ENCODE measurements at places on chromosomes 5 and 9.

DNA sequence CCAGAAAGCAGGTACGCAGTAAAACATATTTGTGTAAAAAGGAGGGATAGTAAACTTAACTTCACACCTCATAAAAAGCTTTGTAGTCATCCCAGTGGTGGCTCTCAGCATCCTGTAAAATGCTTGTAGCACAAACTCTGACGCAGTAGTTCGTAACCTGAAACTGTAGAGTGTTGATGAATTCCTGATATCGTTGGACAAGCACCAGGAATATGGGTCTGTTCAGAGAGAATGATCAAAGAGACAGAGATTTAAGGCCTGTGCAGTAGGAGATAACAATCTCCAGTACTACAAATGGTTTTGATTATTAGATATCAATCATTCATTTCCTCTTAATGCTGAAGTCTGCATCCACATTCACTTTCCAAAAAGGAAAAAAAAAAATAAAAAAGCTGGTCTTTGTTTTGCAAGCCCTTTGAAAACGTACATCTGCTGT, 148.5 kb downstream of the KIAA0825 start:
- DNase-seq = no peak

- DNase-seq = no peak
These were observed 130.3 kb downstream of the RGS3 start for GRCh38 chr9:113593682-113594281.

GRCh38 chr9:124665391-124666058, 105.6 kb downstream of the NR6A1 start:
- no peak for DNase-seq

DNA sequence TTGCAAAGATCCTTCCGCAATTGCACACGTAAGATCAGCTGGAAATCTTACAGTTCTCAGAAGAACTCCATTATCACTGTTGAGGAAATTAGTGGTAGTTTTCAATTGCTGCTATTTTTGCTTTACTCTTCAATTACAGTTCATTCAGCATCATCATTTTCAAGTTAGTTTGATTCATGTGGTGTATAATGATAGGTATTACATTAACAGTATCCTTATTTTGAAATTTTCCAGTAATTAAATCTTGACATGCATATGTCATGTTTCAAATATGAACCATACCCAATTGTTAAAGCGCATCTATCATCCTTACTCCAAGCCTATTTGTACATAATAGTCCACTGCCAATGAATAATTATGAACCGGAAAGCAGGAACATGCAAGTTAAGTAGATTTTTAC, 60.3 kb downstream of the NR6A1 start:
- no peak for DNase-seq

DNA sequence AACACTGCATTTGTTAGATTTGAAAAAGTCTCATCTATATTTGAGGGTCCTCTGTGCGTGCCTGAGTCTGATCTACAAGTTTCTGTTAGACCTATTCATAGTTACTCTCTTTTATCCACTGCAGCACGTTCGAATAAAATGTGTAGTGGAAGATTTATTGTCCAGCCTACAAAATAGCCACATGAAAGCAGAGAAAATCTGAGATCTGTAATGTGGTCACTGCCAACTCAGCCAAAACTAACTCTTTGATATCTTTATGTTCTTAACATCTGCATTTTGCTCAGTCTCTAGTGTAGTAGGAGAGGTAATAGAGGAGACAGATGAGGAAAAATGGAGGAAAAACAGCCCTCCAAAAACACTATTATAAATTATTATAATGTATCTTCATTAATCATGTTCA, 354.0 kb downstream of the NPR3 start:
- no peak for DNase-seq

DNA sequence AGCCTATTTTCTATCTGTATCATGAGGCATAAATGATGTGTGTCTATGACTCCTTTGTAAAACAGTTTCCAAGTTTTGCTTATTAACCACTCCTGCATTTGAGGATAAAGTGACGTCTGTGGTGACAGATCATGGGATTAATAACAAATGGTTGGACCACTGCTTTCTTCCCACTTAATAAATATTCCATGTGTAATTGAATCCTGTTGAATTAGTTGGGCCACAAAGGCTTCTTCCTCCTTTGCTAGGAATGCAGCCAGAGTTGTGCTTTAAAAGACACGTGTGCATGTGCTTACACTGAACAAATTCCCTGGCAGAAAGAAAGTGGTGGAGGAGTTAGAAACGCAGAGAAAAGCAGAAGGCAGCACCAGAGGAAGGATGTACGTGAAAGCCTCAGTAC, 150.2 kb downstream of the ACTBL2 start:
- no peak for DNase-seq

GRCh38 chr9:89839952-89840351, 235.1 kb downstream of the GADD45G start:
- no peak for DNase-seq

DNA sequence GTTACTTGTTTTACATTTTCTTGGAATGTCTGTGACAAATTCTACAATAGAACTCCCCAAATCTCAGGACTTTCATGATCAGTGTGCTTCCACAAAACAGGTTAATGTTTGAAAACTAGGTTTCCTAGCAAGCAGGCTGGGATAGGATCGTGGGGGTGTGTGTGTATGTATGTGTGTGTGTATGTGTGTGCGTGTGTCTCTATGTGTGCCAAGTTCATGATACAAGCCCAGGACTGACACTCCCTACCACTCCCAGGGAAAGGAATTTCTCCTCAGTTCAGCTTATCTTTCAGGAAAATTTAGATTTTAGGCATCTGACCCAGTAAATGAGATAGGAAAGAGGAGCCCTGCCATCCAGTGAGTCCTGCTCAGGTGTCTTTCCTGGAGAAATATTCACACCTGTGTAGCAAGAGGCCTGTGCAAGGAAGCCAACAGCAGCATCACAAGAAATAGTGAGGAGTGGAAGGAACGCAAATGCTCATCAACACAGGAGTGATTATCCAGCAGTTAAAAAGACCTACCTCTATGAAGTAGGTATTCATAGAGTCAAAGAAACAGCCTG, 13.8 kb upstream of the ABLIM3 start:
- no peak for DNase-seq

- no peak for DNase-seq
These were observed 3.3 kb upstream of the LSM11 start for GRCh38 chr5:157740229-157740610.

- DNase-seq = peak; percentile 34
These were observed 440 bp downstream of the ANXA2R start for GRCh38 chr5:43039471-43040286.

GRCh38 chr9:129301941-129302340, 123.9 kb upstream of the IER5L start:
- no peak for DNase-seq

DNA sequence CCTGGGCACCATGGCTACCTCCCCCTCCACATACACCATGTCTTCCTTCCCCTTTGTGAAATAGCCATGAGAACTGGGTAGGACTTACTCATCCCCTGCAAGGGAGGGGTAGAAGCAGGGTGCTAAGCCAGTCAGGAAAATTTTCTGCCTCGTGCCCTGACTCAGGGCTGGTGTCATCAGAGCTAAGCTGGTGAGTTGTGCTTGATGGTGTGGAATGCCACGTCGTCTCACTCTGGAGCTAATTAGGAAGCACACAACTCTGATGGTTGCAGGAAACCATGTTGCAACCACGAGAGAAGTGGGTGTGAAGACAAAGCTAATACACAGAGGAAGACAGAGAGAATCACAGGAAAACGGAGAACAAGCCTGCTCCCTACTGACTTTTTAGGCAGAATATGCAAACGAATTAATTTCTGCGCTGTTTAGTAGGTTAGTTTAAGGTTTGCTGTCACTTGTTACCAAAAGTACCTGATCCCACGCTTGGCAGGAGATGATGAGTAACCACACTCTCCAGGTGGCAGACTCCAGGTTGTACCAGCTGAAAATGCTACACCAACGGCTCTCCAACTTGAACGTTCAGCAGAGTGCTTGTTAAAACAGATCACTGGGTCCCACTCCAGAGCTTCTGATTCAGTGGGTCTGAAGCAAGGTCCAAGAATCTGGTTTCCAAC, 54.5 kb downstream of the STK10 start:
- DNase-seq = no peak

GRCh38 chr9:5851445-5851844, 18.5 kb upstream of the ERMP1 start:
- no peak for DNase-seq

DNA sequence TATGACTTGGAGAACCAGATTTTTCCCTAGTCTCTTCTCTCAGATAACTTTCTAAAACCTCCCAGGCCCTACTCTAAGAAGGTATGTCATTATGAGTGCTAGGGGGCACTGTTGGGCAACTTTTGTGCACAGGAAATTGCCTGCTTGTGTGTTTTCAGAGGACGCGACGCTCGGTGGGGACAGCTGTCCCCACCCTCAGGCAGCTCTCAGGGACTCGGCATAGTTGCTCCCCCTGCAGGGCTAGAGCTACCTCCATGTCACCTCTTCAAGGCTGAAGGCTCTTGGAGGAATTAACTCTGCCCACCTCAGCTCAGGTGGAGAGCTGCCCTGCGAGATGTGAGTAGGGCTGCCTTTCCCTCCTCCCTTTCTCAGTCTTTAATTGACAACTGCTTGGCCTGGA, 10.2 kb upstream of the TIFAB start:
- no peak for DNase-seq

GRCh38 chr5:156237361-156237760, 89.6 kb upstream of the SGCD start:
- no peak for DNase-seq

- DNase-seq = no peak
These were observed 67.1 kb upstream of the GOLPH3 start for GRCh38 chr5:32241034-32241783.

DNA sequence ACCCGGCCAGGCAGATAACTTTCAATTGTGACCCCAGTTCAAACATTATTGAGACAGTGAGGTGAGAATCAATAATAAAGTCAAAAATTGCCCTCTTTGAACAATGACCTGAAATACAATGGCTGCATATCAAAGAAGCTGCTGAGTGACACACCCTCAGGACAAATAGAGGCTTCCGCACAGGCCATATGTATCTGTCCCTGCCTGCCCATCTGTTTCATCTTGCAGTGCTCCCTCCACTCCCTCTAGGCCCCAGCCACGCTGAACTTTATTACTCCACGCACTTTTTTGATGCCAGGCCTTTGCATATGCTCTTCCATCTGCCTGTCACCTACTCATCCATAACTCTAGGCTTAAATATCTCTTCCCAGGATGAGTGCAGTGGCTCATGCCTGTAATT, 15.9 kb upstream of the PFDN1 start:
- no peak for DNase-seq

Data from activated CD4-positive, CD25-positive, alpha-beta regulatory T cell (primary cell).